ENCODE measurements at places on chromosomes 16 and 17. TPM values are rescaled to one million over a fixed set of nuclear protein-coding genes. Genes with fewer than 3 reads are reported as not detected.

DNA sequence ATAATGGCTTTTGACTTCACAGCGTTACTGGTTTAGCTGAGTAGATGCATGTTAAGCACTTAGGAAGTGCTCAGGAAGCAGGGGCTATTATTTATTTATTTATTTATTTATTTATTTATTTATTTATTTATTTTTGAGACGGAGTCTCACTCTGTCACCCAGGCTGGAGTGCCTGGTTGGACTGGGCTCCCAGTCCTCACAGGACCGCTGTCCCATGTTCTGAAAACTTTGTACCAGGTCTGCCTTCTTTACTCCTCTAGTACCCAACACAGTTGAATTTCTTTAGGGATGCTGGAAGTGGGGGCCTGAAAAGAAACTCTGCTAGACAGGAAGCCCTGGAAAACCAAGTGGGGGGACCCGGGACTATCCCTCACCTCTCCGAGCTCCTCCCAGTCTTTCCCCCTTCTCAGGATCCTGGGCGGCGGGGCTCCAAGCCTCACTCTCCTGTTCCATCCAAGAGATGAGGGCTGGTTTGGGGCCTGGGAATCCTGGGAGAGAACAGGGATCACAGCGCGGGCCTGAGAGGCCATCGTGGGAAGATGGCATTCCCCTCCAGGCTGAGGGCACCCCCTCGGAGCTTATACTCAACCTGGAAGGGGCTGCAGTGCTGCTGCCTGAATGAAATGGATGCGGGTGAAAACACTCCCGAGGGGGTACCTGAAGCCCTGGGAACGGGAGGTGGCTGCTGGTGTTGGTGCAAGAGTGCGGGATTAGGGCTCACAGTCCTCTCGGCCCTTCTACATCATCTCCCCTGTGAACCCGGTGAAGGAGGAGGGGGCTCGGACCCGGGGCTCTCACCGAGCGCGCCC lies 674 bp downstream of the ZNF688 start:
- DNase-seq: no peak

DNA sequence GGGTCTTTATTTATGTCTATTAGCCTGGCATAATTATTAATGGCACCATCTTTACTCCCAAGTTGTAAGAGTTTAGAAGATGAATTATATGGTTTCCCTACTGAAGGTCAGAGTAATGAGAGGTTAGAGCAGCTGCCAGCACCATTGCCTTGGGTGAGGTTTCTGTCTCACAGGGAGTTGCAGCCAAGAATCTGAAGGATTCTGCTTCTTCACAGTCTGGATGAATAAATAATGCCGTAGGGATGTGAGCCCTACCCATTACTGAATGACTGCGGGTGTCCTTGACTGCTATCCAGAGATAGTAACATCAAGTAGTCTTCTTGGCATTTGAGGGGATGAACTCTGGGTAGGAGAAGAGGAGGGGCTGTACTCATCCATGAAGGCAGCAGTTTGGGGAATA lies 52.8 kb upstream of the SMIM36 start:
- no peak for DNase-seq

GRCh38 chr17:40399185-40399584 lies 18.5 kb downstream of the TOP2A start:
- DNase-seq: no peak

ZG16B gene
- 22.1 TPM for total RNA-seq

DNA sequence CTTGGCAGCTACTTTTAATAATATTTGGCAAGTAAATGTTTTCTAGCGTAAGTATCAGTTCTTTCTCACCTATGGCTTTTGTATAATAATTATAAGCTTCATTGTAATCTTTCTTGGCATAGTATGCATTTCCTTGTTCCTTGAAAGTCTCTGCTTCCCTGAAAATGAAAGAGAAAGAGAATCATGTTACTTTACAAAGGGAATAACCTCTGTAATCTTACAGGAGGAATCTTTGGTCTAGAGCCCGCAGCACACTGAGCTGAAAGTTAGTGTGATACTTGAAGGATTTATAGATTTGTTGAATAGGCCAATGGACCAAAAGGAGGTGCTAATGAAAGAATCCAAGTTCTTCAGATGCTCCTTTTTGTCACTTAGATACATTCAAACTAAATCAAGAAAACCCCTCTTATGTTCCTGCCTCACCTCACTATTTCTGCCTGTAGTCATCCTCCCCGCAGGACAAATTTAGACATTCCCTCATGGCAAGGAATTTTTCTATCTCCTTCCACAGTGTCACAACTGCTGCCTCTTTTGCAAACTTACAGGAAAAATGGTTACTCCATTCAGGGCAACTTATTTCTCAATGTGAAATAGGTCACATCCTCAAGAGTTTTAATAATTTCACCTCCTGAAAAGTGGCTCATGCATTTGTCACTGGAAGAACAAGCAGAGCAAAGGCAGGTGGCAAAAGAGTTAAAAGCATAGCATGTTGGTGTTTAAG lies 16.7 kb downstream of the DNAJC7 start:
- DNase-seq: no peak

KRT27 gene
- total RNA-seq: not detected

DNA sequence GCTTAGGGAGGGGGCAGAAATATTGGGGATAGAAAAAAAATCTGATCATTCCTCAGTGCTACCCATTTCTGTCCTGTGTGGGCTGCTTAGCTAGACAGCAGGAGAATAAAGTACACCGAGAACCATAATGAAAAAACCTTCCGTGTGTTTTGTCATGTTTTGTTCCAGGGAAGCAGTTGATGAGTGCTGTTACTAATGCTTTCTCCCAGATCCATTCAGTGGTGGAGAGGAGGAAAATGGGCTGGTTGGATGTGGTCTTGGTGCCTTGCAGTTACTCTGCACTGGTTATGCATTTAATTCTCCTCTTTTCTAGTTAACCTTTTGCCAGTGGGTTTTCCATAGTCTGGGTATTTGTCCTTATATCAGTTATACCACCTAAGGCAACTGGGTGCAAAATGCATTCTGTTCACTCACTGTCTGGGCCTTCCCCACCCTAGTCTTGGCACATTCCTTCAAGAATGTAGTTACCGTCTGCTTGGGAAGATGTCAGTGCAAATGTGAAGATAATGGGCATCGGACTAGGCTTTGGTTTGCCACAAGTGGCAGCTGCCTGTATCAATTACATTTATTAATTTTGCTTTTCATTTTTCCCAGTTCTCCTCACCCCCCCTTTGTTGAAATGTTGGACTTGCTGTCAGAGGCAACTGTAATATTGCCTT lies 9.3 kb upstream of the TBKBP1 start:
- DNase-seq: no peak

- DNase-seq: no peak
Measured at GRCh38 chr17:71413935-71414334, 706.9 kb upstream of the SOX9 start.
